Uterus (tissue), 4 donors: ENCODE measurements at places on chromosomes 7 and 10.

DNA sequence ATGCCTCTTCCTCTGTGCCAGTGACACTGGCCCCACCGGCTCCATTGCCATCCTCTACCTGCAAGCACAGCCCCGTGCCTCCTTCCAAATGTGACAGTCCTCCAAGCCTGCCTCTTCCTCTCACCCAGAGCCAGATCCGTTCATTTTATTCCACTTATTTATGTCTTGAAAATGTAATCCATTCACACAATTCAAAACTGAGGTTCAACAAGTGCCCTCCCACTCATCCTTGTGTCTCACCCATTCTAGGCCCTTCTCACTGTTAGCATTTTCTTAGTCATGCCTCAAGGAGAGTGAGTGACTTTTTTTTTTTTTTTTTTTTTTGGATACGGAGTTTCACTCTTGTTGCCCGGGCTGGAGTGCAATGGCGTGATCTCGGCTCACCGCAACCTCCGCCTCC lies 41.7 kb downstream of the FKBP6 start:
- no peak for DNase-seq

- no peak for DNase-seq
Measured at GRCh38 chr10:85408388-85408787, 958.2 kb downstream of the GRID1 start.

DNA sequence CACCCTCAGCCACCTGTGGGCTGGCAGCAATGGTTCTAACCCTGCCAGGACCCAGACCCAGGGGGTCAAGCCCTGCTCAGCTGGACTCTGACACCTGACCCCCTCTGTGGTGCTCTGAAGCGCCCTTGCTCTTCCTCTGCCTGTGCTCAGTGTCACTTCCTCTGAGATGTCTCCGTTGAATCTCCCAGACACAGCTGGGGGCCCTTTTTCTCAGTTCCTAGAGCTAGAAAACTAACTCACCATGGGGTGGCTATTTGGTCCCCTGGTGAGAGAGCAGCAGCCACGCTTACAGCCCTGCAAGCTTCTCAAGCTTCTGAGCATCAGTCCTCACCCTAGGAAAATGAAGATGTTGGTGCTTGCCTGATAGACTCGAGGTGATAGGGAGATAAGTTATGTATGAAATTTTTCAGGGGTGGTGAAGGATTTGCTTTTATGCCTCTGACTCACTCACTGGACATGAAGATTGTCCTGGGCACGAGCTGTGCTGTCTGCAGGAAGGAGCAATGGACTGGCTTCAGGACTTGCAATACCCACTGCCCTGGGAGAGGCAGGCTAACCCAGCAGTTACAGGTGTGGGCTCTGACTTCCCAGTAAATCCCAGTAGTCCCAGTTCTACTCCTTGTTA lies 29.6 kb downstream of the COL13A1 start:
- DNase-seq: no peak

DNA sequence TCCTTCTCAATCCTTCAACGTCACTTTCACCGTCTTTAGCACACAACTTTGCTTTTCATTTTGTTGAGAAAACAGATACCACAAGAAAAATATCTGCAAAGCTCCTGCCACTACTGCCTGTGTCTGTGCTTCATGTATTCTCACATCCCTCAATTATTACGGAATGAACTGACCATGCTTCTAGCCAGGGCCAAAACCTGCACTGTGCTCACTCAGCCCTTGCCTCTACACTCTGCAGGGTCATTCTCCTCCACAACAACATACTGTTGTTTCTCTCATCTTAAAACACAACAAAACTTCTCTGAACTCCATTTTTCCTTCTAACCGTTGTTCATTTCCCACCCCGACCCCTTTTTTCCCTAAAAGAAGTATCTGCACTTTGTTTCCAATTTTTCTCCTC lies 29.5 kb downstream of the BMPR1A start:
- DNase-seq: no peak
